Right renal pelvis (tissue), 4 donors: ENCODE measurements at places on chromosomes 5 and 9. TPM values are rescaled to one million over a fixed set of nuclear protein-coding genes. Genes with fewer than 3 reads are reported as not detected.

GRCh38 chr9:99096409-99096808 is 8.5 kb upstream of the TGFBR1 start:
- no peak for DNase-seq

Gene SH2D3C
- 16.2 TPM for polyA plus RNA-seq

DNA sequence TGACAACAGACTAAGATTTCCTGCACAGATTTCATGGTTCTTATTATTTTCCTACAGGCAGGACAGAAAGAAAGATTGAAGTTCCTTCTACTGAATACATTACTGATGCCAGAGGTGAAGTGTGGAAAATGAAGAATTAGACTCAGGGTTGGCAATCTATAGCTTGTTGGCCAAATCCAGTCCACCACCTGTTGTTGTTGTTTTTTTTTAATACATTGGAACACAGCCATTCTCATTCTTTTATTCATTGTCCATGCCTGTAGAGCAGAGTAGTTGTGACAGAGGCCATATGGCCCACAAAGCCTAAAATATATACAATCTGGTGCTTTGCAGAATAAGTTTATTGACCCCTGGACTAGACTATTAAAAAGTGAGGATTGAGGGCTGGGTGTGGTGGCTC is 5.8 kb upstream of the PLPPR1 start:
- no peak for DNase-seq

DNA sequence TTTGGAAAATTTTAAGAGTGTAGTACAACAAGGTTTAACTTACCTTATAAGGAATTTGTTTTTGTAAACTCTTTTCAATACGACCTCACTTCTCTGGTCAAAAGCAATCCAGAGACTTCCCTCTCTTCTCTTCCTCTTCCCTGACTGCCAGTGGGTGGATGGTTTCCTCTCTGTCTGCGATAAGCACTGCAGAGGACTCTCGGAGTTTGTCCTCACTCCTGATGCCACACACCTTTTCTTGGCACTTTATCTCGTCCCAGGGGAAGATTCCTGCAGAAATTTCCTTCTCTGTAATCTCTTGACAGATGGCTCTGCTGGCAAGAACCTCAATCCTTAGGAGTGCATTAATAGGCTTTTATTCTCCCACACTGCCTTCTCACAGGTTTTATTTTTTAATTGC is 641.6 kb downstream of the NR2F1-AS1 start:
- no peak for DNase-seq

- no peak for DNase-seq
Observed at GRCh38 chr5:95027775-95028174, 257.1 kb downstream of the MCTP1 start.

- DNase-seq: no peak
Observed at GRCh38 chr5:74164725-74165235, 475.7 kb downstream of the ENC1 start.

DNA sequence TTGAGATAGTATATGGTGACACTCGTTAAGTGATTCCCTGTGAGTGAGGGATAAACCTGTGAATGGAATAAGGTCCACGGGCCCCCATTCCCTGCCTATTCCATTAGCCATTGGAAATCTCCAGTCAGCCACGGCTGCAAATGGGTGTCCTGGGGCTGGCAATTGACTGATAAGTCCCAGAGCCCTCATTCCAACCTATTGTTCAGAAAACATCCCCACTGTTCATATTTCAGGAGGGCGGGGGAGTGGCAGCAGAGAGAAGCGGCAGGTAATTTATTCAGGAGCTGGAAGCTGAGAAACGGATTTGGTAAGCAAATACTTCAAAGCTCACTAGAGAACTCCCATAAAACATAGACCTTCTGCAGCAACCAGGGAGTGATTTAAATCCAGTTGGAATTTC is 42.0 kb downstream of the TMEM174 start:
- DNase-seq: no peak

Gene PRRX2
- polyA plus RNA-seq: 1.3 TPM

Gene ADAMTSL1
- 19.2 TPM for polyA plus RNA-seq

Gene ADRB2
- polyA plus RNA-seq: 0.13 TPM

DNA sequence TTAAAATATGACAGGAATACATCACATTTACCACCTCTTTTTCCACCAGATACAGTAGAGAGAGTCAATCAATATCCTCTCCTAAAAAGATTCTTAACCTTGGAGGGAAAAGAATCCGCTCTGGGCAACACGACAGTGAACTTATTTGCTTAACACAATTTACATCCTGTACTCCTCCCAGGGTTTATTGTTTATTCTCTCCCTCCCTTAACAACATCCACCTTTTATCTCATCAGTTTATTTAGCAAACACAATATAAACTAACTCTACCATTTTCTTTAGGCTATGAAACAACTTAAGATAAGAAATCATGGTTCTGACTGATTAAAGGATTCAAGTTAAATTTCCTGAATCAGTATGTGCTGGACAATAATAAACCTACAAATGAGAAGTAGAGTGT is 50.9 kb downstream of the CERT1 start:
- DNase-seq: no peak

- DNase-seq: peak; percentile 36
Observed at GRCh38 chr9:105881654-105882349, 187.5 kb downstream of the TMEM38B start.

DNA sequence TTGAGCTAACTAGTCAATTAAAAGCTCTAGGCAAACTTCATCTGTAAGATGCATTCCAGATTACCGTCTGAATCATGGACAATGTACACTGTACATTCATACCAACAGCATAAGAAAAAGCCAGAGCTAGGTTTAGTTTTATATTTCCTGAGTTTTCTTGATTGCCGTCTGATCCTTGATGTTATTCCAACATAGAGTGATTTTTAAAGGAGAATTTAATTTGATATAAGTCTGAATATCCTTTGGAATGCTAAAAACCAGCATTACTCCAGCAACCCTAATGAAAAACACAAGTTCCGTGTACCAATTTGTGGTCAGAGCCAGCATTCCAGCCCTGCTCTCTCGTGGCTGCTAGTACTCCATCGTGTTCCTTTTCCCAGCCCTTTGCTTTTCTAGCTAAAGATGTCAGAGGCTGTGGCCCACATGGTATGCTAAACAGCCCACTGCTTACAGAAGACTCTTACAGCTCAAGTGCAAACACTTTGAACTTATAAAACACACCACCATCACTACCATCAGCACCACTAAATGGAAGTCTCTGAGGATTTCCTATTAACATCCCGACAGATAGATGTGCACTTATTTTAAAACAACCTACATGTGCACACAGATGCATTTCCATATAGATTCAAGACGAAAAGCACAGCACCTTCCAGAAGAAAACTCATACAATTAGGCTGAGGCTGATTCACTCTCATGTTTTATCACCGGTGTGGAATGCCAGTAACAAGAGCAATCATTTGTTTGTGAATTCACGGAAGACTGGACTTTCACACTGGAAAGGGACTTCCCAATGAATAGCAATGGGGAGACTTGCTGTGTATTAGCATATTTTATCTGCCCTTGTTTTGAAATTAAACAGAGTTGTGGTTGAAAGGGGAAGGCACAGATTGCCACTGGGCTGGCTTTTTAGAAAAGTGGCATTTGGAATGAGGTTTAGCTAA is 246.9 kb upstream of the GAS1 start:
- no peak for DNase-seq

- no peak for DNase-seq
Observed at GRCh38 chr5:65623482-65623881, 651 bp downstream of the TRIM23 start.

Gene SV2C
- polyA plus RNA-seq: 0.35 TPM

Gene PCDHA1
- polyA plus RNA-seq: 0.06 TPM

DNA sequence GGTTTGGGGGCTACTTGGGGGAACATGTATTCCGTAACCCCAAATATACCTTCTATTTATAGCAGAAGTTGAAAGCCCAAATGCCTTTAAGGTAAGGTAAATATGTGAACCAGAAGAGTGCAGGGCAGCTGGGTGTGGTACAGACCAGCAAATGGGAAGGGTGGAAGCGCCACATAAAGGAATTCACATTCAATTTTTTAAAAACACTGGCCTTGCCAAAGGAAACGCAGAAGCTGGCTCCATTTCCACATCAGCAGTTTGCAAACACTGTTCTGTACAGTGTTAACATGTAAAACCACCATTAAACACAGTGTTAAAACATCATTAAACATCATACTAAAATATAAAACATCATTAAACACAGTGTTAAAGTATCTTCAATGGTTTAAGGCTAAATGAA is 3.5 kb upstream of the BHMT start:
- no peak for DNase-seq

- DNase-seq: no peak
Observed at GRCh38 chr5:172493906-172494305, 39.6 kb upstream of the SH3PXD2B start.

GRCh38 chr9:114237247-114237646 is 81.9 kb downstream of the COL27A1 start:
- no peak for DNase-seq

Gene CHSY3
- 3.8 TPM for polyA plus RNA-seq

GRCh38 chr5:150137168-150137957 is 18.3 kb downstream of the PDGFRB start:
- no peak for DNase-seq

DNA sequence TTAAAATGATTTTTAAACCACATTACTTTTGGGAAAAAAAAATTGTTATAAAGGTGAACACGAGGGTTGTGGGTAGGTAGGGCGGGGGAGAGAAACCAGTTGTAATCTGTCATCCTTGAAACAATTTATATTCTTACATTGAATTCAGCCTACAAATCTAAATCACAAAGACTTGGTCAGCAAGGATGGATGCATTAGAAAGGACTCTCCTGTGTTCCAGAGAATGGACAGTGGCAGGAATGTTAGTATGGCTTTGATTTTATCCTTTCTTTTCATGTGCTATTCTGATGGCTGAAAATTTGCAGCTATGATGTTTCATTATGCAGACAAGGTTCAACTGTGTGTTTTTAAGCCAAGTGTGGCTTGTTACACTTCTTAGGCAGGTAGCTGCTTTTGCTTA is 234.7 kb downstream of the SLF1 start:
- no peak for DNase-seq

- no peak for DNase-seq
Observed at GRCh38 chr5:82854956-82855355, 222.2 kb downstream of the TMEM167A start.

DNA sequence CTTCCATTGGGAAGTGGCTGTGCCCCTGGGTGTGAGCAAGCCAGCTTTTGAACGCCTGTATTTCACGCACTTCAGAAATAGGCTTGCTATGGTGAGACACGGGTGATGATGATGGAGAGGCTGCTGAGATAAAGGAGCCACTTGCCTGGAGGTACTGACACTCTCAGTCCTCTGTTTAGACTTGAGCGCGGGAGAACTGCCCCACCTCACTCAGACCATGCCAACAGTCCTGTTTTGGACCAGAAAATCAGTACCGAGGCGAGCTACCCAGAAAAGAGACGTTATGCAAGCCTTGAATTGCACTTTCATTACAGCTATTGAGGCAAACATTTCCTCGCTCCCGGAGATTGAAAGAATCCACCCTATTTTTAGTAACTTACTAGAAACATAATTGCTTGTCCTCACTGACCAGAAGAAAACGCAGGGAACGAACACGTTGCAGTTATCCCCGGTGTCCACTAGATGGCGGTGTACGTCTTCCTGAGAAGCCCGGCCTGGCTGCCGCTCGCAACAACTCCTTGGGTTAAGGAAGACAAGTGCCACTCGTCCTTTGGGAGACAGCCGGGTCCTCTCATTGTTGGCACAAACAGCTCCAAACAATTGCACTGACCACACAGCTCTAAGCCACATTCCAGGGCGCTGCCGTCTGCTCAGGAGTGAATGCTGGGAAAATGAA is 142.4 kb downstream of the PSAT1 start:
- DNase-seq: peak; percentile 84

Gene ANKRD34B
- 0.14 TPM for polyA plus RNA-seq

Gene LIX1
- 6.1 TPM for polyA plus RNA-seq

Gene FBXL7
- 27.9 TPM for polyA plus RNA-seq

DNA sequence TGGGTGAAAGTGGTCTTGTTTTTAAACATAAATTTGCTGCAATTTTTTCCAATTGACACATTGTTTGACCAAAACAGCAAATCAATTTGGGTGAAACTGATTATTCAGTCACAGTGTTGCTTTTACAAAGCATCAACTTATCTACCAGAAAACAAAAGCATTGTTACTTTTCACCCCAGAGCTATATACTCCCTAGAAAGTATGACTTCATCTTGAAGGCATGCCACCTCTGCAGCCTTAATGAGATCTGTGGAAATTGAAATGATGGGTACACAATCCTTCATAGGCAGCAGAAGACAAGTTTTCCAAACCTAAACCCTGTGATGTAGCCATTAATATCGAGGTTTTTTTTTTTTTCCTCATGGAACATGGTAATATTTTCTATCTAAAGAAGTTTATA is 615.9 kb downstream of the CHSY3 start:
- no peak for DNase-seq

DNA sequence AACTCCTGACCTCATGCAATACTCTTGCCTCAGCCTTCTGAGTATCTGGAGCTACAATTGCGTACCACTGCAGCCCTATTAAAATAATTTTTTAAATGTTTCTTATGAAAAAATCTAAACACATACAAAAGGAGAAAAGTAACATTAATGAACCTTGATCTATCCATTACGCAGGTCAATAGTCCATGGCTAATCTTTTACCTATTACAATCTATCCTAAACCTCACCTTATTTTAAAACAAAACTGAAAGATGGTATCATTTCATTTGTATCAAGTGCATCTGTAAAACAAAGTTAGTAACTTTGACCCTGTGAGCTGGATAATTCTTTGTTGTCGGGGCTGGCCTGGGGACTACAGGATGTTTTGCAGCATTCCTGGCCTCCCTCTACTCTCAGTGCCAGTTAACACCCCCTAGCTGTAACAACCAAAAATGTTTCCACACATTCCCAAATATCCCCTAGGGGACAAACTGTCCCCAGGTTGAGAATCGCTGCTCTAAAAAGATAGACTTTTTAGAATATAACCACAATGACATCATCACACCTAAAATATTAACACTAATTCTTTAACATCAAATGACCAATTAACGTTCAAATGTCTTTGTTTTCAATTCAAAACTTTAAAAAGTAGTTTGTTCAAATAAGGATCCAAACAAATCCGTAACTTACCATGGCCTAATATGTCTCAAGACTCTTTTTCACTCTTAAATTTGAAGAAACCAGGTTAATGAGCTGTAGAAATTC is 54.8 kb downstream of the RNF38 start:
- no peak for DNase-seq

DNA sequence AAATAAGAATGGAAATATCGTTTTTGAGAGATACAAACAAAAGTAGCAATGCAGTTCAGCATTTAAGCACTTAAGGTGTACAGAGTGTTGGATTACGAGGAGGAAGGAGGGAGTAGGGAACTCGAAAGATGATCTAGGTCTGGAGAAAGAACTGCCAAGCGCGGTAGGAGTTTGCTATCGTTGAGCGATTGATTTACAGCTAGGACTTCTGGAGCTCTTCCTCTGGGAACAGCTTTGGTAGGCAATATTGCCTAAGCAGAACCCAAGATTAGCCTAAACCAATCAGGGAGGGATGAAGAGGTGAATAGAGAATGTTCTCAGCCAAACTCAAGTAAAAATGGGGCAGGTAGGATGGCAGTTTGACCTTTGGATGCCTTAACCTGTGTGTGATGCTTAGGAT is 965 bp downstream of the CLTA start:
- DNase-seq: no peak

- no peak for DNase-seq
Observed at GRCh38 chr9:68967800-68968199, 46.1 kb downstream of the PRKACG start.

Gene SOWAHA
- polyA plus RNA-seq: 5.1 TPM

Gene PLAC8L1
- 0.57 TPM for polyA plus RNA-seq
